Left ventricle myocardium inferior (tissue), 1 donor: ENCODE measurements at places on chromosomes 7 and 10. TPM values are rescaled to one million over a fixed set of nuclear protein-coding genes. Genes with fewer than 3 reads are reported as not detected.

GRCh38 chr7:25116621-25117020, 8.4 kb downstream of the CYCS start:
- DNase-seq = no peak

DNA sequence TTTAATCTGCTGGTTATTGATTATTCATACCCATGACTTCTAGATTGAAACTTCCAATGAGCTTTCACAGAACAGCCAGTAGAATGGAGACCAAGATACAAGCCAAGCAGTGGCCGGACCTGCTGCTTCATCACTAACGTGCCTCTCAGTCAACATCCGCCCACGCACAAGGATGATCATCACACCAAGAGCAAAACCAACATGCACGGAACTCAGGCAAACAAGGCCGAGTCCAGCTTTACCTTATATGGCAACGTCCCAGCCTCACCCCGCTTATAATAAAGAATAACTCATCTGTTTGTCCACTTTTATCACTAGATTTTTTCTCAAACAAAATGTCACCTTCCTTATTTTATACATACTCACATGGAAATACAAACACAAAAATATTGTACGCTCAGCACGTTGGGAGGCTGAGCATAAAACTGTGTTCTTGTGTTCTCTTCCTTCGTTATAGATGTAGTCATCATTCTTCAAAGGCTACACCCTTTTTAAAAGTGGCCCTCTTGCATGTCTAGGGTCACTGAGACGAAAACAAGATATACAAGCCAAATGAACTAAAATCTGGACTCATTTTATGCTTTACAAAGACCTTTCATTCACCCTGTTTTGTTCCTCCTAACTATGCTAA, 122.7 kb downstream of the SFMBT2 start:
- DNase-seq = no peak

- no peak for DNase-seq
Observed at GRCh38 chr10:91220954-91221675, 652 bp downstream of the PCGF5 start.

DNA sequence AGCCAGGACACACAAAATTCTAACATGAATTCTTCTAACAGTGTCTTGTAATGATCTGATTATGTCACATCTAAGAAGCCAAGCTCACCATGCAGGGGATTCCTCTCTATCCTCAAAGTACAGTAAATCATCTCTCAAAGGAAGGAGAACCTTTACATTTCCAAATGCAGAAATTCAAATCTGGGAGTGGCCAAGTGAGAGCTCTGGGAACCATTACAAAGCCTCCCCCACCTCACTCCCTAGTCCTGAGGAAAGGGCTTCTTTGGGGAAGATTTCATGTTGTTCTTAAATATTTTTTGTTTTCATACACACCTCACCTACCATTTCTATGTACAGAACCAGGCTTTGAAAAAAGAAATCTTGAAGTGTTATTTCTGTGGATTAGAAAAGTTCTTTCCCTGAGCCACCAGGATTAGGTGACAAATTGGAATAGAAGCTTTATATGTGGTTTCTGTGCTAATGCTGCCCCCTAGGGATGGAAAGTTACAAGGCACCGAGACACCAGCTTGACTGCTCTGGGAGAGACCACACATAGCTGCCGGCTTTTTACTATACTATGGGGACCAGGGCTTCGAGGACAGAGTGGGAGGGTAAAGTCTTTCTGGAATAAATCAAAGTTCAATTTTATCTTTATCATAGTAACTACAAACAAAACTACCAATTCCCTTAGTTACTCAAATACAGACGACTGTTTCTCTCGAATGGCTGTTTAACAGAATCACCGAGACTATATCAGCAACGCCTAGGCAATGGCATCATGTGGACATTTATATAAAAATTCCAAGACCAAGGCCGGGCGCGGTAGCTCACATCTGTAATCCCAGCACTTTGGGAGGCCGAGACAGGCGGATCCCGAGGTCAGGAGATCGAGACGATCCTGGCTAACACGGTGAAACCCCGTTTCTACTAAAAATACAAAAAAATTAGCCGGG, 116.1 kb downstream of the RNF216 start:
- DNase-seq = peak; percentile 43

SYCE1 gene
- total RNA-seq = 0.44 TPM

CCL24 gene
- not detected for total RNA-seq

ANXA7 gene
- 115 TPM for total RNA-seq

GRCh38 chr10:61125560-61126170, 181.7 kb upstream of the RHOBTB1 start:
- DNase-seq = no peak

SRRM3 gene
- 6.1 TPM for total RNA-seq

GRCh38 chr7:25994433-25994994, 157.5 kb upstream of the NFE2L3 start:
- no peak for DNase-seq

GRCh38 chr10:3748484-3748883, 36.5 kb downstream of the KLF6 start:
- no peak for DNase-seq

ZNF488 gene
- 0.05 TPM for total RNA-seq

DNA sequence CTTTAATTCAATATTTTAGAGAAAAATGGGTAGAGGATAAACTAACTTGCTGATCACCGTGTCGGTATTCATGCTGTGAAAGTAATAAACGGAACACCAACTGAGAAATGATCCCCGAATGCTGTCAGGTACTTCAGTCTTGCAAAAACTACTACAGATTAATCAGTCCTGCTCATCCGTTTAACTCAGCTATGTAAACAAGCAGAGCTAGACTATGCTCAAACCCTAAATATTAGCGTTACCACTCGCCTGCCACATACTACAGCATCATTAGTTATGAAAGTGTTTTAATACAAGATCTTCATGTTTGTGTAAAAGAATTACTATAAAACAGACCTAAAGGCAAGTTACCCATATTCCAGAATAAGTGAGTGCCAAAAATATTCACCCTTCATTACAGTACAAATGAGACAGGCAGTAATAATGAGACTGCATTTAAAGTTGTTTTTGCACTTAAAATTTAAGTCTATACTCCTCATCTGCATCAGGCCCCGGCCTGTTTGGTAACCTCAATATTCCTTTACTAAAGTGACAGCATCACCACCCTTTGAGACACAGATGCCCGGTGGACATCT, 952 bp downstream of the DNMBP start:
- no peak for DNase-seq

ITGB8 gene
- 1.5 TPM for total RNA-seq

DNA sequence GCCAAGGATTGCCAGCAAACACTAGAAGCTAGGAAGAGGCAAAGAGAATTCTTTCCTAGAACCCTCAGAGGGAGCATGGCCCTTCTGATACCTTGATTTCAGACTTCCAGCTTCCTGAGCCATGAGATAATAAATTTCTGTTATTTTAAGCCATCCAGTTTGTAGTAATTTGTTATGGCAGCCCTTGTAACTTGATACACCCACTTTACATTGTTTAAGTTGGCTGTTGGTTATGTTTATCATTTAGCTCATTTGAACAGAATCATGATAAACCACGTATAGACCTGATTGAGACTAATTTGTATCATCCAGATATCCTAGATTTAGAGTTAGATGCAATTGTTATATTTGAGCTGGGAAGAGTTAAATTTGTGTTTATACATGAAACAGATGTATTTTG, 9.4 kb upstream of the TES start:
- DNase-seq = no peak

MYH16 gene
- not detected for total RNA-seq

SPDYE2 gene
- total RNA-seq = not detected

DNA sequence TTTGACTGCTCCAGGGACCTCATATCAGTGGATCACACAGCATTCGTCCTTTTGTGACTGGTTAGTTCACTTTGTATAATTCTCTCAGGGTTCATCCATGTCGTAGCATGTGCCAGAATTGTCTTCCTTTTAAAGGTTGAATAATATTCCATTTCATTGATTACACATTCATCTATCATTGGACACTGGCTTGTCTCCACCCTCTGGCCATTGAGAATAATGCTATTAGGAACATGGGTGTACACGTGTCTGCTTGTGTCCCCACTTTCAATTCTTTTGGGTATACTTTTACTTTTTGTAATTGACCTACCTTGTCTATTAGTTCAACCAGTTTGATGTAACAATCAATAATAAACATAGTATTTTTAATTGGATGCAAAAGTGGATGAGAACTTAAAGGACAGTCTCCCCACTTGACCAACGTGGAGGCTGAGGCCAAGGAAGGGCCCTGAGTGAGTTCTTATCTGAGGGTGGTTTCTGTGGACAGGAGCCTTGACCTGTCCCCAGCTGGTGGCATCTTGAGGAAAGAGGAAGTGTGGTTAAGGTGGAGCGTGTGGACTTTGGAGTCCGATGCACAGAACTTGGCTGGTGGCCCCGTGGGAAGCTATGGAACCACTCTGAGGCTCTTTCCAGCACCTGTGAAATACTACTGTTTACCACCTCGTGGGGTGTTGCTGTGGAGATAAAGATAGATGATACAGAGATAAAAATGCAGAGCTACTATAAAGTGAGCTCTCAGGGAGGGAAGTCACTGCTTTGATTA, 16.6 kb downstream of the WDFY4 start:
- no peak for DNase-seq

RBM48 gene
- 14.1 TPM for total RNA-seq
